ENCODE measurements at places on chromosomes 2 and 18. TPM values are rescaled to one million over a fixed set of nuclear protein-coding genes. Genes with fewer than 3 reads are reported as not detected.

Gene ACKR3
- 11.4 TPM for polyA plus RNA-seq

DNA sequence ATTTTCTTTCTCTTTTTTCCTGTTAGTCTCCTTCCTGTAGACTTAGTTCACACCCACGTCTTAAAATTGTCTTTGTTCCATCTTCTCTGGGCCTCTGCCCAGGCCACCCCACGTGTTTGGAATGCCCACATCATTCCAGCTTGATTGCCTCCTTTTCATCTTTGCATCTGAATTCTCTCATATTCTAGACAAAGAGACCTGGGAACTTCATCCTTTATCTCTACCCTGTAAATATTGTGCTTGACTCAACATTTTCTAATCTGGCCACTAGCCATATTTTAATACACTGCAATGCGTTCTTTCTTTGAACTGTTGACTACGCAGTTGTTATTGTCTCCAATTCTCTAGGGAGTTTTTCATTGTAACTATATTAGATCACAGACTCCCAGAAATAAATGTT is 187.5 kb upstream of the NRXN1 start:
- no peak for DNase-seq

- no peak for DNase-seq
Observed at GRCh38 chr18:52394602-52395001, 54.6 kb downstream of the DCC start.

DNA sequence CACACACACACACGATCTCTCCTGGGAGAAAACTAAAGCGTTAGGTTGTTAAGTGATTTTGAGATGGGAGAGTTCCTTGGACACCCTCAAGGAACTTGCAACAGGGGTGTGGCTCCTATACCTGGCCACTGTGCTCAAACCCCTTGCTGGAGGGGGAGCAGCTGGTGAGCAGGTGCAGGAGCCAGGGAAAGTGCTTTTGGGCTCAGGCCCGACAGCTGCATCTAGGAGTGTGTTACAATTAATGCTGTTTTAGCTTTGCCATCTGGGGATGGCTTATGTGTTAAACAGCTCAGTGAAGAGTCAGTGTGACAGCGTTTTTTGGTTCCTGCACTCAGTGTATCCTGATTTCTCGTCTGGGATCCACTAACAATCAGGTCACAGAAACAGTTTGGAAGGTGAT is 510.8 kb downstream of the TRIB2 start:
- no peak for DNase-seq

Gene SLC14A1
- not detected for polyA plus RNA-seq

- peak; percentile 88 for DNase-seq
Observed at GRCh38 chr2:8525582-8526402, 156.1 kb upstream of the ID2 start.

DNA sequence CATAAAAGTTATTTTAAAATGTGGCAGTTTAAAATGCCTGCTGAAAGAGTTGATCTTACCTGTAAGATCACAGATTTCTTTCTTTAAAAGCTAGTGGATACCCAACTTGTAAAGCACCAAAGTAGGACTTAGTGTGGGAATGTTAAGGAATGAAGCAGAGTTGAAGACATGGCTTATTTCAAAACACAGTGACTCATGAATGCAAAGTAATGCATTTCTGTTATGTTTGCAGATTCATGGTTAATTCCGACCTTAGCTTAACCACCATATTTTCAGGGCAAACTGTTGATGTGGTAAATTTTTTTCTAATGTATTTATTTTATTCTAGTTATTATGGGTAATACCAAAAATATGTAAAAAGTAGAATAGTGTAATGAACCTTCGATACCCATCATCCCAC is 206.8 kb upstream of the FOSL2 start:
- no peak for DNase-seq

Gene MEP1B
- 3.7 TPM for polyA plus RNA-seq

DNA sequence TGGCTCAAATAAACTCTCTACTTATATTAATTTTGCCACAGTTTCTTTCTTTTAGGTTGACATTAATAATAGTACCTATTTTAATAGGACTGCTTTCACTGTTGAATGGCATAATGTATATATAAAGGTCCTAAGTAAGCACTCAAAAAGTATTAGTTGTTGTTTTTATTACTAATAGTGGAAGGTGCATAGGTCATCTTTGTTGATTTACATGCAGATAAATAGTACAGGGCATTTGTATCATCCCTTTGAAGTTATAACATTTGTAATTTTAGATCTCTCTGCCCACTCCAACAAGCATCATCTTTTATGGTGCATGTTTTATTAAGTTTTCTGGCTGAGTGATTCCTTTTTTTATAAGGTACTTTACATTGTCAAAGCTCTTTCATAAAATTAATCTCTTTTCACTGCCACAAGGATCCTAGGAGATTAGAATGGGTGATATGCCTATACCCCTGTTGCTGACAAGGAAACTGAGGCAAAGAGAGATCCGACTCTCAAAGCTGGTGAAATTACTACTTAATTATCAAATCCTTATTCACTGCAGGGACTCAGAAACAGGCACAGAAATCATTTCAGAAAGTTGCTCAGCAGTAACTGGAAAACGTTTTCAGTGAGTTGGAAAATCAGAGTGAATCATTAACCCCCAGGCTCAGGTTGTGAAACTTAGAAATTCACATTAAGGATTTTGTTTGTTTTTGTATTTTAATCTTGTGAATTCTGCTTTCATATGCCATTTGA is 299.6 kb downstream of the AGPS start:
- DNase-seq, result no peak

DNA sequence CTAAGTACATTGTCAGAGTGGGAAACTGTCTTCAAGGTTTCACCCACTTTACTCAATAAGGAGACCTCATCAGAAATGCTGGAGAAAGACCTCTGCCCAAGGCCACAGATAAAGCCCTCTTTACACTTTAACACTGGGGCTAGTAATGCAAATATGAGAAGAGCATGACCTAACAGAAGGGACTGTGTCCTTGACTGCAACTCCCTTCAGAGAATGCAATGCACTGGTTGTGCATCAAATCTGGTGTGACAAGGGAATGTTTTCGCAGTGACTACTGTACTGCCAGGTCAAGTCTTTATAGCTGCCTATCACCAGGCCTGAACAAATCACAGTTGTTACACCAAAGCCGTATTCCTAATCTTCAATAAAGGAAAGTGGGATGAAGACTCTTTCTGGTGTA is 28.6 kb downstream of the CDH19 start:
- DNase-seq, result no peak

Gene FHOD3
- 5.6 TPM for polyA plus RNA-seq

- DNase-seq, result no peak
Observed at GRCh38 chr2:83364264-83364663, 1094.8 kb downstream of the SUCLG1 start.

Gene CLHC1
- 4.4 TPM for polyA plus RNA-seq

Gene CHST10
- polyA plus RNA-seq, result 0.46 TPM

GRCh38 chr18:55317864-55318263 is 270.1 kb downstream of the TCF4 start:
- DNase-seq, result no peak

DNA sequence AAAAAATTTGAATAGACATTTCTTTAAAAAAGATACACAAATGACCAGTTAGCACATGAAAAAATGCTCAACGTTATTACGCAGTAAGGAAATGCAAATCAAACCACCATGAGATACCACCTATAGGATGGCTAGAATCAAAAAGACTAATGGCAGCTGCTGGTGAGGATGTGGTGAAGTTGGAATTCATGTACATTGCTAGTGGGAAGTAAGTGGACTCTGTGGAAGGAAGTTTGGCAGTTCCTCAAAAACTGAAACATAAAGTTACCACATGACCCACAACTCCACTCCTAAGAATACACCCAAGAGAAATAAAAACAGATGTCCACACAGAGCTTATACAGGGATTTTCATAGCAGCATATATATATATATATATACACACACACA is 51.2 kb downstream of the MBP start:
- DNase-seq, result no peak

Gene IER3IP1
- 20.4 TPM for polyA plus RNA-seq

DNA sequence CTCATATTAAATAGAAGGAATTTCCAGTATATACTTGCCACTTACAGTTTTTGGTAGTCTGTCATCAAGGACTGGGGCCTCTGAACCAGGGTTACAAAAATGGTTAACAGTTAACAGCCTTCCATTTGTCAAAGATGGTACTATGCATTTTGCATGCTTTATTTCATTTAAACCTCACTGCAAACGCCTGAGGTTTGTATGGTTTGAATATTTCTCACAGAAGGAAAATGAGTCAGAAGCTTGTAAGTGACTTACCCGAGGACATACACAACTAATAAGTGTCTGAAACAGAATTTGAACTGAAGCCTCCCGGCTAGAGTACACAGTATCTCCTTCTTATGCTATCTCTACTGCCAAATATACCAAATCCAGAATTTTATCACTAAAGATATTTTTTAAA is 1593.5 kb upstream of the ACVR2A start:
- DNase-seq, result no peak

DNA sequence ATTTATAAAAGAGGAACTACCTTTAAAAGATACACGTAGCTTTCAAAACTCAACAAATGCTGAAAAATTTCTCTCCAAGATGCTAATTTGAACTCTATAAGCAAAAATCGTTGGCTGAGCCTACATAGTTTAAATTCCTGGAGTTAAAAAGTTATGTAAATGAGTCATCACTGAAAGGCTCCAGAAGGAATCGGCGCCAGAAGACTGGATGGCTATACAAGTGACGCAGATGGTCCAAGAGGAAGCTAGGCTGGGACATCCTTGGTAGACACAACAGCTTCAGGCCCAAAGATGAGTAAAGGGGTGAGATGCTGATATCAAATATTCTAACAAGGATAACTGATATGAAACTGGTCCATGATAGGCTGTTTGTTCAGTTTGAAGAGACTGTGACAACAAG is 22.8 kb upstream of the DNAH6 start:
- no peak for DNase-seq

Gene LRRC30
- not detected for polyA plus RNA-seq

Gene B3GNT7
- 11.6 TPM for polyA plus RNA-seq
